ENCODE measurements at places on chromosomes 1 and 21.

DNA sequence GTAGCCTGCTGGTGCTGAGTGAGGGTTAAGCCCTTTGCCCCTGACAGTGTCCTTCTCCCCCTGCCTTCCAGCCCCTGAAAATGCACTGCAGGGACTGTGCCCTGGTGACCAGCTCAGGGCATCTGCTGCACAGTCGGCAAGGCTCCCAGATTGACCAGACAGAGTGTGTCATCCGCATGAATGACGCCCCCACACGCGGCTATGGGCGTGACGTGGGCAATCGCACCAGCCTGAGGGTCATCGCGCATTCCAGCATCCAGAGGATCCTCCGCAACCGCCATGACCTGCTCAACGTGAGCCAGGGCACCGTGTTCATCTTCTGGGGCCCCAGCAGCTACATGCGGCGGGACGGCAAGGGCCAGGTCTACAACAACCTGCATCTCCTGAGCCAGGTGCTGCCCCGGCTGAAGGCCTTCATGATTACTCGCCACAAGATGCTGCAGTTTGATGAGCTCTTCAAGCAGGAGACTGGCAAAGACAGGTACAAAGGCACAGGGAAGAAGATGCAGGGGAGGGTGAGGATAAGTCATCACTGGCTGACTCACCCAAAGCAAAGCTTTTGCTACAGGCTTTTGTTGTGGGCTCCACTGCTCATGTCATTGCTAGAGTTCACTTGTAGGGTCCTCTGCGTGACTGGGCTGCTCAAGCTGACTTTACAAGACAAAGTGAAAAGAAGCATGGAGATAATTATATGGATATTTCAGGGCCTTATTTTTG is 174.9 kb downstream of the PIGK start:
- no peak for DNase-seq

DNA sequence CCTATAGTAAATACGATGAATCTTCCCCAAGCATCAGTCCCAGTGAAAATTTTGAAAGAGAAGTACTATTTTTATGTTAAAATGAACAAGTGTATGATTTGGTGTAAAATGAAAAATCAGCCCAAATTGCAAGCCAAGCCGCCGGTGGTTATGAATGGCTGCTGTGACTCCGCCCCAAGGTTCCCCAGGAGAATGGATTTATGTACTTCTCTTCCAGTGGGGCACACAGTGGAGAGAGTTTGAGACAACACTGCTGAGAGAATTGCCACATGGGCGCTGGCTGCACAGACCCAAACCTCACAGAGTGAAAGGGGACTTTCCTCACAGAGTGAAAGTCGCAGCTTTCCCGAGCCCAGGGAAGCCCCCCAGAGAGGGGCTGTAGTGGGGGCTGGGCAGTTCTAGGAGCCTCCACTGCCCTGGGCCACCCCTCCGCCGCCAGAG is 24.0 kb downstream of the CDK18 start:
- no peak for DNase-seq

DNA sequence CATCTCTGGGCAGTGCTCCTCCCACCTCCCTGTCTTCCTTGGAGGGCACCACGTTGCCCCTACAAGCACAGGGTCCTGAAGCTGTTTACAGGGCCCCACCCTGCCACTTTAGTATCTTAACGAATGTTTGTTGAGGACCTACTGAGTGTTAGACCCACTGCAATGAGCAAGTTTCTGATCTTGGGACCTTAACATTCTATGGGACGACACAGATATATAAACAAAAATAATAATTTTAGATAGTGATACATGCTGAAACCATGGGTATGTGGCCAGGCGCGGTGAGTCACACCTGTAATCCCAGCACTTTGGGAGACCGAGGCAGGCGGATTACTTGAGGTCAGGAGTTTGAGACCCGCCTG is 10.1 kb downstream of the ENTREP3 start:
- no peak for DNase-seq

DNA sequence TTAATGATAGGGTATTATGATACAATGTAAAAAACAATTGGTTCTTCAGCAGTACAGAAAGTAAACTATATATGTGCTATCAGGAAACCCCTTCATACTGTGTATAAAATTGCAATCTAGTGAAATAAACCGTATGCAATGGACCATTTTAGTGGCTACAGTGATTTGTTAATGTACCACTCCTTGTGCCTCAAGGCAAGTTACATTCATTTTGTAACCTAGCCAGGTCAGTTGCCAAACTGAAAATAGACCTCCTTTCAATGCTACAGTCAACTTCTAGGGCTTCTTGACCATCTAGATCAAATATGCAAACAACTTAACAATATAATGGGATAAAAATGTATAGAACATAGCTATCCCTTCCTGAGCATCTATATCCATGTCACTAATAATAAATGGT is 52.0 kb upstream of the RAVER2 start:
- no peak for DNase-seq

GRCh38 chr1:193629875-193630274 is 443.5 kb upstream of the B3GALT2 start:
- no peak for DNase-seq

DNA sequence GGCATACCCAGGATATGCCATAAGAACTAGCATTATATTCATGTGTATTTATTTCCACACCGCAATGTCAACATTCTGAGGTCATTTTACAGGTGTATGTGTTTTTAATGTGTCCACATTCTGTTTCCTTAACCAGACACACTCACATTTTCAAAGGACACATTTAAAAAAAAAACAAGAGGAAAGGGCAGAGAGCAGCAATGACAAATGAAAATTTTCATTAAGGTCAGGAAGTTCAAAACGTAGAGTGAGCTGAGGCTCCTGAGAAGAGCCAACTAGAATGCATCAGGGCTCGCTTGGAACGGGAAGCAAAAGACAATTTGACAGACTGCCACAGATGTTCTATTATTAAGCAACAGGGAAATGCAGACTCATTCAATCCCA is 4.8 kb upstream of the GNPAT start:
- DNase-seq, result no peak

GRCh38 chr1:85093644-85094043 is 45.3 kb upstream of the MCOLN3 start:
- DNase-seq, result no peak

DNA sequence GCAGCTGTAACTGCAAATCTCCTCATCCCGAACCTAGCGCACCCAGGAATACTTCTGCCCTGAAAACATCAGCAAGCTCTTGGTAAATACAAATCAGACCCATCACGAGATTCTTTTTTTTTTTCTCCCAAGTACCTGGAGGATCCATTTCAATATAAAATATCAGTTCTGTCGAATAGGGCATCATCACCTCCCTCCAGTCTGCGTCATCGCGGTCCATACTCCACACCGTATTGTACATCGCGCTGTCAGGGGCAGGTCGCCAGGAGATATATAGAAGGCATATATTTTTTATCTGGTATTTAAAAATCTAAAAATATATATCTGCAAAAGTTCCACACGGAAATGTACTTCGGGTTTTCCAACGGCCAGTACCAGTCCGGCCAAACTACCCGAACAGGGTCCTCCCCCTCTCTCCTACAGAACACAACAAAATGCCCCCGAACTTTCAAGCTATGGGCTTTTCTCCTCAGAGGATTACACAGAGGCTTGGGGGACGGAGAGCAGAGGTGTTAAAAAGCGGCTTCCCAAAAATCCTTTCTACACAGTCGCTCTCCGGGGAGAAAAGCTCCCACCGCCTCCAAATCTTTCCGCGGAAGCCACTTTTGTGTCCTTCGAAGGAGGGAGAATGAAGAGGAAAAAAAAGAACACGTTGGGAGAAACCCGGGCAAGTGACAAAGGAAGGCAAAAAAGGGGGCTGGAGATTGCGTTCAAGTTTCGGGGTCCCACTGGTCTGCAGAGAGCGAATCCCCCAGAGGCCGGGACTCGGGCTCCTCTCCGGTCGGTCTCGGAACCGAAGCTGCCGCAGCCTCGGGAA is 509 bp downstream of the PIK3R3 start:
- DNase-seq, result no peak

DNA sequence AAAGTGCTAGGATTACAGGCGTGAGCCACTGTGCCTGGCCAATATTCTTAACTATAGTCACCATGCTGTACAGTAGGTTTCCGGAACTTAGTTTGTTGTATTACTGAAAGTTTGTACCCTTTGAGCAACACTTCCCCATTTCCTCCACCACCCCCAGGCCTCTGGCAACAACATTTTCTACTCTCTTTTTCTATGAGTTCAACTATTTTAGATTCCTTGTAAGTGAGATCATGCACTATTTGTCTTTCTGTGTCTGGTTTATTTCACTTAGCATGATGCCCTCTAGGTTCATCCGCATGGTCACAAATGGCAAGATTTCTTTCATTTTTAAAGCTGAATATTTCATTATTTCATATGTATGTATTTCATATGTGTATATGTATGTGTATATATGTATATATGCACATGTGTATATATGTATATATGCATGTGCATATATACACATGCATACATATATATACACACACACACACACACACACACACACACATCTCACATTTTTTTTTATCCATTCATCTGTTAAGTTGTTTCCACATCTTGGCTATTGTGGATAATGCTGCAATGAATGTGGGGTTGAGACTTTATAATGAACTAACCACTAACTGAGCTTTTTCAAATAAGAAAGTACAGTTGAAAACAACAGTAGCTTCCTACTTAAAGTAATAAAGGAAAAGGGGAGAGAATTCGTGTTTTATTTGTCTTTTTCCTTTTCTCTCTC is 256.8 kb upstream of the C1orf105 start:
- DNase-seq, result no peak

DNA sequence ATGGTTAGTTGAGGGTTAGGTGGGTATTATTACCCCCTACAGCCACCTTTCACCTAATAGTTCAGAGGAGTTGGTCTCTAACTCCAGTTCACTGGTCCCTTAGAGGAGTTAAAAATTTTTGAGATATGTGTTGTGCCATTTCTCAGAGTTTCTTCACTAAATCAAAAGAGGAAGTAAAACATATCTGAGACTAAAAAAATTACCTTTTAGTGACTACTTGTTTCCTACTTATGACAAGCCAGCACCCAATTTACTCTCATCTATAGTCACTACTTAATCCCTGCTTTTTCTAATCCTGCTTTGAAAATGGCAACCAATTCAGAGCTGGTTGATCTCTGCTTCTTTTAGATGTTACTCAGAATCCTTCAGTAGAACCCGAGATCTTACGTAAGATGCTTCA is 1316.8 kb upstream of the B3GALT2 start:
- DNase-seq, result no peak

DNA sequence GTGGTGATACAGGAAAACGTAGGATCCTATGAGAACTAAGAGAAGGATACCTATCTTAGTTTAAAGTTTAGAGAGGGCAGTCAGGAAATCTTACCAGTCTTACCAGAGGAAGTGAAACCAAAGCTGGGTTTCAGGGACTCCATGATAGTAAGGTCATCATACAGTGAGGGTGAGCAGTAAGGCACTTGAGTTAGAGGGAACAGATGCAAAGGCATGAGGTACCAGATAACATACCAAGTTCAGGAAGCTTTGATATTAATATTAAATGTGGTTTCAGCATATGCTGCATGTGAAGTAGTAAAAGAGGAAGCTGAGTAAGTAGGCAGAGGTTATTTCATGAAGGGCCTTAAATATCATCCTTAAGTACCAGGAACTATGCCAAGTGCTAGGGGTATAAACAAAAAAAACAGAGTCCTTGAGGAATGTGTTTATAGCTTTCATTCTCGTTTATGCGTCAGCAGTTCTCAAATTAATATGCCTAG is 16.9 kb downstream of the ATG4C start:
- no peak for DNase-seq

DNA sequence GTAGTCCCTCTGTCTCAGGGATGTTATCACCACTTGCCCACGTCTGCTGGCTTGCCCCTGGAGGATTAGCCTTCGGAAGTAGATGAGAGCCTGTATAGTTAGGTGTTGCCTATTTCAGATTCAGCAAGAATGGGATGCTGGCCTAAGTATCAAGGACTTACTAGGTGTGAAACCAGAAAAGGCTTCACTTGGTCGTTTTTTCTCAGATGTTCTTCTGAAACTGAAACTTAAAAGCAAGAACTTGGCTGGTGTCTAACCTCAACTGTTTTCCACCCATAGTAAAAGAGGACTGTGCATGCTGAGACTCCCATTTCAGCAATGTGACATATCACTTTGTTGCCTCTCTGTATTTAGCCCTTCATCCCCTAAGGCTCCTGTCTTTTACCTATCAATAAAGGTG is 67.0 kb upstream of the LRRC53 start:
- DNase-seq, result no peak

DNA sequence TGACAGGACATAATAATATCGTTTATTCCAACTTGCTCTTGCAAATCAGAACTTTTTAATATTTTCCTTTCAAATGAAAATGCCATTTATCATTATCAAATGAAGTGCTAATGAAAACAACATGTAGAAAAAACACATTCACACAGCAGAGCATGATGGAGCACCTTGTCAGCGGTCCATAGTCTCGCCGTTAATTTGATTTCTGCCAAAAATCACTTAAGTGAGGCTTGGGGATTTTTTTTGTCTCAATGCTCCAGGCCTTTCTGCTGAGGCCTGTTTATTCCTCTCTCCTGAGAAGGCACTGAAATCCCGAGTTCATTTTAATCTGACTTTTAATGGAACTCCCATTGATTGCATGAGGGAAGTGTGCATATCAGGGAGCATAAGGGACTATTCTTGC is 122.5 kb downstream of the ELAVL4 start:
- no peak for DNase-seq

- no peak for DNase-seq
Observed at GRCh38 chr1:161843156-161843555, 77.0 kb downstream of the ATF6 start.

DNA sequence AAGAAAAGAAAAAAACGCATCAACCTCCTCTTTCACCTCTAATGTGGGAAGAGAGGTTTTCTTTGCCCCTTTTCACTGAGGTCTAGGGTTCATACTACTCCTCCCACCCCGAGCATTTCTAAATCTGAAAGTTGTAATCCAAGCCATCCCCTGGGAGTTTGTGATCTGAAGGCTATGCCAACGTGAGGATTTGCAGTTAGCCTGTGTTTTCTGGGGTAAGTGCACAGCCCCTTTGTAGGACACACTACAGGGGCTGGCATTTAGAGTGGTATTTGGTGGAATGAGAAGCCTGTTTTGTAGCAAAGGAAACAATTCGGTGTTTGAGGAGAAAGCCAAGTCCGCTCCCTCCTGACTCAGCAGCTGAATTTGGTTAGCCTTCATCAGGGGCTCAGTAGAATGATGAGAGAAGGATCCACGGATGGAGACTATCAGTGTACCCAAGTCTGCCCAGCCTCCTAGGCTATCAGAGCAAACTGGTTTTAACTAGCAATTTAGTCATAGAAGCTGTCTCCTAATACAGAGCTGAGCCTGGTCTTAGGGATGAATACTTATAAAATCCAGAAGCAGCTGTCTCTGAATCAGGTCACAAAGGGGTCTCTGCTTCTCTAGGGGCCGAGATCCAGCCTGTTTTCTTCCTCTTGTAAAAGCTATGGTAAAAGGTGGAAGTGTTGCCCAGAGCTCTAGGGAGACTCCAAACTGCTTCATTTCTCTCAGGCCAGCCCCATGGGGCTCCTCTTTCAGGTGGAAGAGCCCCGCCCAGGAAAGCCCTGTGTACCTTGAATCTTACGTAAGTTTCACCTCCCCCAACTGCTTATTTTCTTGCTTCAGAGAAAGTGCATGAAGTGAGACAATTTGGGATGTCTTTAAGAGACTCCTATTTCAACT is 2.1 kb downstream of the PCP4L1 start:
- DNase-seq, result no peak

GRCh38 chr1:24380508-24380907 is 33.1 kb downstream of the STPG1 start:
- DNase-seq, result no peak
